ENCODE measurements at places on chromosomes 16 and 17. TPM values are rescaled to one million over a fixed set of nuclear protein-coding genes. Genes with fewer than 3 reads are reported as not detected.

Gene ZNF771
- 7.4 TPM for total RNA-seq

Gene OSGIN1
- total RNA-seq, result 13.6 TPM

Gene SGF29
- total RNA-seq, result 19.7 TPM

Gene RHBDL3
- total RNA-seq, result 1.0 TPM

Gene CLDN6
- total RNA-seq, result not detected

Gene CSH1
- not detected for total RNA-seq

Gene PHF12
- total RNA-seq, result 47.0 TPM

Gene RAI1
- total RNA-seq, result 23.9 TPM

Gene SNAI3
- 0.27 TPM for total RNA-seq

Gene TRPV3
- total RNA-seq, result 0.49 TPM

Gene ZP2
- not detected for total RNA-seq

Gene RNF227
- total RNA-seq, result 1.9 TPM

Gene PRR35
- not detected for total RNA-seq

Gene SPATA2L
- 13.4 TPM for total RNA-seq

Gene TBC1D3H
- total RNA-seq, result not detected

Gene AKAP10
- 48.7 TPM for total RNA-seq

Gene STH
- total RNA-seq, result not detected

Gene STX1B
- 0.84 TPM for total RNA-seq

Measured in aorta (tissue), 5 donors.